Endothelial cell (in vitro differentiated cells): ENCODE measurements at places on chromosomes 7 and 10. TPM values are rescaled to one million over a fixed set of nuclear protein-coding genes. Genes with fewer than 3 reads are reported as not detected.

DNA sequence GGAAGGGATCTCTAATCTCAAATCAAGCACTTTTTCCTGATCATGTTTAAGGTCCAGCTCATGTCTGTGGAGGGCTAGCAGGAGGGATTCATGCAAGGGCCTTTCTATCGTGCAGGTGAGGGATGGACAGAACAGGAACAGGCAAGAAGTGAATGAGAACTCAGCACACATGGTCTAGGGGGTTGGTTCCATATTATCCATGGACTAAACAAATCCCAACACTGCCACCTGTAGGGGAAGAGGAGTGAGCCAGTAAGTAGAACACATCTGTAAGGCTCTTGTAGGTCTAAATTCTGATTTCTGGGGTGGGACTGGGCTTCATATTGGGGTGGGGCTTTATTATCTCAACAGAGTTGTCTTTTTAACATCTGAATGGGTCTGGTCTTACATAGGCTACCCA, 138.0 kb upstream of the TARP start:
- H3K27ac ChIP-seq: no peak overlapping the region
- peak; percentile 50 for DNase-seq
- no peaks in the 10 kb centered on the region for H3K27me3 ChIP-seq
- no peak overlapping the region for H3K4me3 ChIP-seq

- H3K4me1 ChIP-seq: peaks cover 5% of the 10 kb centered on the region
- peaks cover 3% of the 10 kb centered on the region for H3K27me3 ChIP-seq
- H3K27ac ChIP-seq: no peak overlapping the region
- H3K4me3 ChIP-seq: no peak overlapping the region
- no peak for DNase-seq
- no peaks in the 10 kb centered on the region for H3K36me3 ChIP-seq
Observed at GRCh38 chr7:111438369-111439289, 123.7 kb downstream of the IMMP2L start.

- H3K36me3 ChIP-seq: no peaks in the 10 kb centered on the region
- peaks cover 31% of the 10 kb centered on the region for H3K4me1 ChIP-seq
- H3K27me3 ChIP-seq: peaks cover 4% of the 10 kb centered on the region
- H3K4me3 ChIP-seq: no peak overlapping the region
Observed at GRCh38 chr7:94514140-94514889, 4.7 kb downstream of the CASD1 start.

GRCh38 chr7:51251290-51251689, 65.3 kb downstream of the COBL start:
- no peaks in the 10 kb centered on the region for H3K4me1 ChIP-seq
- no peak overlapping the region for H3K4me3 ChIP-seq
- H3K27me3 ChIP-seq: no peaks in the 10 kb centered on the region
- no peak for DNase-seq
- no peaks in the 10 kb centered on the region for H3K36me3 ChIP-seq
- no peak overlapping the region for H3K27ac ChIP-seq

DNA sequence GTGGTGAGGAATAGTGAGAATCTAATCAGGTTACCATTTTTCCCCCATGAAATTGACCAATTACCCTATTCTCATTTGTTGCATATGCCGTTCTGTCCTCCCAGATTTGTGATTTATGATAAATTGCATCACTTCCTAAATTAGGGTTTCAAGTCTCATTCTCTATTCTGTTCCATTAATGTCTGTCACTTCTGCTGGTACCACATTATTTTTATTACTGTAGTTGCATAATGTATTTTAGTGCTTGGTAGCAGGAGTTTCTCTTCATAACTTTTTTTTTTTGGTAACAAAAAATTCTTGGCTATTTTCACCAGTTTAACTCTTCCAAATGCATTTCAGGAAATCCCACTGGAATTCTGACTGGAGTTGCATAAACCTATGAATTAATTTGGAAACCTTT, 44.0 kb upstream of the FAM133B start:
- H3K27ac ChIP-seq: peak overlapping the region; percentile 62
- no peak overlapping the region for H3K4me3 ChIP-seq
- no peak for DNase-seq
- H3K27me3 ChIP-seq: peaks cover 6% of the 10 kb centered on the region
- H3K4me1 ChIP-seq: peaks cover 16% of the 10 kb centered on the region

GRCh38 chr10:132077091-132077490, 11.3 kb downstream of the JAKMIP3 start:
- peaks cover 4% of the 10 kb centered on the region for H3K27me3 ChIP-seq
- peaks cover 6% of the 10 kb centered on the region for H3K36me3 ChIP-seq
- no peak overlapping the region for H3K27ac ChIP-seq
- H3K4me1 ChIP-seq: peaks cover 2% of the 10 kb centered on the region
- H3K4me3 ChIP-seq: no peak overlapping the region

- no peak overlapping the region for H3K27ac ChIP-seq
- H3K27me3 ChIP-seq: peaks cover 6% of the 10 kb centered on the region
- H3K4me1 ChIP-seq: no peaks in the 10 kb centered on the region
- DNase-seq: no peak
- H3K4me3 ChIP-seq: no peak overlapping the region
- no peaks in the 10 kb centered on the region for H3K36me3 ChIP-seq
Observed at GRCh38 chr7:55087521-55087961, 68.7 kb downstream of the EGFR start.

DNA sequence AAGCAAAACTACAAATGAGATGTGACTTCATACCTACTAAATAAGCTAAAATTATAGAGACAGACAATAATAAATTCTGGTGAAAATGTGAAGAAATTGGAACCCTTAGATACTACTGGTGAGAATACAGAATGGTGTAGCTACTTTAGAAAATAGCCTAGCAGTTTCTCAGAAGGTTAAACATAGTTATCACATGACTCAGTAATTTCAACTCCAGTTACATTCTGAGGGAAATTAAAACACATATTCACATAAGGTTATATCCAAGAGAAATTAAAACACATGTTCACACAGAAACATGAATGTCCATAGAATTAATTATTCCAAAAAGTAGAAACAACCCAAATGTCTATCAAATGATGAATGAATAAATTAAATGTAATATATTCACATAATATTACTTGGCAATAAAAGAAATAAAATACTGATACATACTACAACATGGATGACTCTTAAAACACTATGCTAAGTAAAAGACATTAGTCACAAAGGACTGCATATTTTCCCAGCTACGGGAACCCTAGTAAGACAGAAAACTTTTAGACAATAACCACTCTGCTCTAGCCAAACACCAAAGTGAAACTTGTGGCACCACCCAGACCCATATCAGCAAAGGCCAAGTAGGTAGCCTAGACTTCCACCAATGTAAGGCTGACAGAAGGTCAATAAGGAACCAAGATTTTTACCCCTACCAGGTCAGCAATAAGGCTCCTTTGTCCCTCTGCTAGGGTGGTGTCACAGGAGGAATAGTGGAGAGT, 25.1 kb downstream of the SLC25A40 start:
- no peaks in the 10 kb centered on the region for H3K4me1 ChIP-seq
- DNase-seq: no peak
- no peaks in the 10 kb centered on the region for H3K27me3 ChIP-seq

- no peak for DNase-seq
- H3K27me3 ChIP-seq: peaks cover 7% of the 10 kb centered on the region
- H3K36me3 ChIP-seq: peaks cover 16% of the 10 kb centered on the region
- peaks cover 3% of the 10 kb centered on the region for H3K4me1 ChIP-seq
- no peak overlapping the region for H3K27ac ChIP-seq
- H3K4me3 ChIP-seq: no peak overlapping the region
Observed at GRCh38 chr7:1693991-1694524, 24.0 kb downstream of the ELFN1 start.

DNA sequence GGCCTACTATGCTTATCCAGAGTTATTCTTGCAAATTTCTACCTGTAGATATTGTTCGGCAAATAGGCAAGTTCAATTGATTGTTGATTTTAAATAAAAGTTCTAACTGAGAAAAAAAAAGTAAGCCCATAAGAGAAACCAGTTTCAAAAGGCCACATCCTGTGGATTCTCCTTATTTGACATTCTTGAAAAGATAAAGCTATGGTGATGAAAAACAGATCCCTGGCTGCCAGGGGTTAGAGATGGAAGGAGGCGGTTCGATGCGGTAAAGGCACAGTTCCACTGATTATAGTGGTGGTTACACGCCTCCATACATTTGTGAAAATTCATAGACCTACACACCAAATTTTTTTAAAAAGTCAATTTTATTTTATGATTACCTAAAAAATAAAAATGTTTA, 347.8 kb downstream of the KCNMA1 start:
- no peak overlapping the region for H3K4me3 ChIP-seq
- H3K27me3 ChIP-seq: no peaks in the 10 kb centered on the region
- no peak overlapping the region for H3K27ac ChIP-seq
- H3K36me3 ChIP-seq: no peaks in the 10 kb centered on the region
- peaks cover 25% of the 10 kb centered on the region for H3K4me1 ChIP-seq
- DNase-seq: no peak

- peak overlapping the region; percentile 97 for H3K27ac ChIP-seq
- peak overlapping the region; percentile 100 for H3K4me3 ChIP-seq
- H3K36me3 ChIP-seq: peaks cover 3% of the 10 kb centered on the region
- peaks cover 25% of the 10 kb centered on the region for H3K4me1 ChIP-seq
Observed at GRCh38 chr10:18658271-18659124, 733 bp upstream of the ARL5B start.

DNA sequence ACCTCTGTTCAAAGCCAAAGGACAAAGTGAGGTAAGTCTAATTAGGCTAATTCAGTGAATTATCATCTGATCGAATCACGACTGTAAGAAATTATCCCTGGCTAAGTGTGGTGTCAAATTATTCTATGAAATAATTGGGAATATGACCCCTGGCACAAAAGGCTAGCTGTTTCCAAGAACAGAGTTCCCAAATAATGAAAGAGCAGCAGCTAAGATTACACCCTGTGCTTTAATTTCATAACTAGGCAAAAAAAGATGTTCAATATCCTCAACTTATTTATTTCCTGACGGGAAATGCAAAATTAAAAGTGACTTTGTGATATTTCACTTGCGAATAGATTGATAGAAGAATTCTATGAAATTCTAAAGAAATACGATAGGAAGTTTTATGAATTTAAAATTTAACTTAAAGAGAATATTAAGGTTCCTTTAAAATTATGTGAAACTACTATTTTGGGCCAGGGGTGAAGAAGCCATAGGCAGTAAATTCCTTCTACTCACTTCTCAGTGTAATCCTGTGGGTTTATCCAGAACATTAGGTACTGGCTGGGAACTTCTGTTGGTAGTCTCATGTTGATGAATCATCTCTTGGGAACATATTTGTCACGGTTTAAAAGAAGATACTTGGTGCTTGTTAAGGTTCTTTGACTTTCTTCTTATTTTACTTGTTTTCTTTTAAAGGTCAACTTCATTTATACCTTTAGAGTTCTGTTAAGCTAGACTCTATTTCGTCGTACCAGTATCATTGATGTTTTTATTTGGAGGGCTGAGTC, 148.5 kb downstream of the POLR1F start:
- H3K27me3 ChIP-seq: no peaks in the 10 kb centered on the region
- no peak for DNase-seq
- no peaks in the 10 kb centered on the region for H3K4me1 ChIP-seq
- H3K27ac ChIP-seq: no peak overlapping the region

- H3K36me3 ChIP-seq: no peaks in the 10 kb centered on the region
- H3K4me3 ChIP-seq: no peak overlapping the region
- H3K27ac ChIP-seq: no peak overlapping the region
- no peak for DNase-seq
- no peaks in the 10 kb centered on the region for H3K27me3 ChIP-seq
Observed at GRCh38 chr10:72164617-72165016, 51.2 kb upstream of the ANAPC16 start.

GRCh38 chr7:1987084-1987535, 245.6 kb downstream of the MAD1L1 start:
- H3K4me1 ChIP-seq: no peaks in the 10 kb centered on the region
- H3K36me3 ChIP-seq: peaks cover 8% of the 10 kb centered on the region
- peaks cover 9% of the 10 kb centered on the region for H3K27me3 ChIP-seq
- H3K27ac ChIP-seq: no peak overlapping the region
- H3K4me3 ChIP-seq: no peak overlapping the region
- no peak for DNase-seq

DNA sequence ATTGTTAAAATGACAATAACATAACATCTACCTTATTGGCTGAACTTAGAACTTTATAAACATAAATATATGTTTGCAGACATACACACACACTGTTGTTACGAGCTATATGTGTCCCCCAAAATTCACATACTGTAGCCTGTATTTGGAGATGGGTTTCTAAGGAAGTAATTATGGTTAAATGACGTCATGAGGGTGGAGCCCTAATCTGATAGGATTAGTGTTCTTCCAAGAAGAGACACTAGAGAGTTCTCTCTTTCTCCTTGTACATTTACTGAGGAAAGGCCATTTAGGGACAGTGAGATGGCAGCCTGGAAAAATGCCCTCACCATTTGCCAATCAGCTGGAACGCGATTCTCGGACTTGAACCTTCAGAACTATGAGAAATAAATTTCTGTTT, 211.7 kb downstream of the SUGCT start:
- no peaks in the 10 kb centered on the region for H3K36me3 ChIP-seq
- no peak overlapping the region for H3K4me3 ChIP-seq
- H3K27ac ChIP-seq: no peak overlapping the region
- H3K4me1 ChIP-seq: no peaks in the 10 kb centered on the region
- H3K27me3 ChIP-seq: no peaks in the 10 kb centered on the region

DNA sequence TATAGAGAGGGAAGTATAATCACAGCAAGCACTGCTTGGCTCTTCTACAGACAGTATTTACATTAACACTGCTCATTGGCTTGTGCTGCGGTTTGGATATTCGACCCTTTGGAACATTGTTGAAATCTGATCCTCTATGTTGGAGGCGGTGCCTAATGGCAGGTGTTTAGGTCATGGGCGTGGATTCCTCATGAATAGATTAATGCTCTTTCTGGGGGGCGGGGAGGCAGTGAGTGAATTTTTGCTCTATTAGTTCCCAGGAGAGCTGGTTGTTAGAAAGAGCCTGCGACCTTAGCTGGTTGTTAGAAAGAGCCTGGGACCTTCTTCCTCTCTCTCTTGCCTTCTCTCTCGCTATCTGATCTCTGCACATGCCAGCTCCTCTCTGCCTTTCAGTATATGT, 77.3 kb upstream of the SVIL start:
- no peak for DNase-seq
- H3K4me1 ChIP-seq: peaks cover 10% of the 10 kb centered on the region
- H3K4me3 ChIP-seq: no peak overlapping the region
- H3K27me3 ChIP-seq: peaks cover 5% of the 10 kb centered on the region

- H3K27me3 ChIP-seq: no peaks in the 10 kb centered on the region
- no peak overlapping the region for H3K27ac ChIP-seq
- H3K4me3 ChIP-seq: no peak overlapping the region
- no peaks in the 10 kb centered on the region for H3K36me3 ChIP-seq
- H3K4me1 ChIP-seq: peaks cover 10% of the 10 kb centered on the region
Observed at GRCh38 chr10:61733358-61733940, 70.7 kb downstream of the CABCOCO1 start.

DNA sequence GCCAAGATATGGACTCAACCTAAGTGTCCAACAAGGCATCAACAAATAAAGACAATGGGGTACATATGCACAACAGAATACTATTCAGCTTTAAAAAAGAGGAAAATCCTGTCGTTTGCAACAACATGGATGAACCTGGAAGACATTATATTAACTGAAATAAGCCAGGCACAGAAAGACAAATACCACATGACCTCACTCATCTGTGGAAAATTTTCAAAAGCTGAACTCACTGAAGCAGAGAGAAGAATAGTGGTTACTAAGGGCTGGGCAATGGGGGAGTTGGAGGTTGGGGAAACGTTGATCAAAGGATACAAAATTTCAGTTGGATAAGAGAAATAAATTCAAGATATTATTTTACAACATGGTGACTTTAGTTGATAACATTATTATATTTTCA, 221.4 kb upstream of the PITRM1 start:
- H3K27ac ChIP-seq: no peak overlapping the region
- no peak overlapping the region for H3K4me3 ChIP-seq

The TRIM50 gene
- total RNA-seq: 0.54 TPM

The FAM221A gene
- total RNA-seq: 7.3 TPM

The AKR1E2 gene
- total RNA-seq: 6.2 TPM

The SPDYE1 gene
- not detected for total RNA-seq

The OR2A1 gene
- total RNA-seq: not detected

The CLRN3 gene
- 0.31 TPM for total RNA-seq

The ZPBP gene
- not detected for total RNA-seq

The DYNC1I1 gene
- 3.1 TPM for total RNA-seq

The GDF2 gene
- total RNA-seq: not detected

The IMPDH1 gene
- total RNA-seq: 7.5 TPM

The SEMA3E gene
- 0.62 TPM for total RNA-seq
